Activated gamma-delta T cell treated with anti-CD3 and anti-CD28 coated beads, Interleukin-2, amount 50 U/mL, for 16 hours (primary cell): ENCODE measurements at places on chromosomes 7 and 10.
A peak's percentile ranks its signal among the peaks of the same experiment; 100 is the strongest.

DNA sequence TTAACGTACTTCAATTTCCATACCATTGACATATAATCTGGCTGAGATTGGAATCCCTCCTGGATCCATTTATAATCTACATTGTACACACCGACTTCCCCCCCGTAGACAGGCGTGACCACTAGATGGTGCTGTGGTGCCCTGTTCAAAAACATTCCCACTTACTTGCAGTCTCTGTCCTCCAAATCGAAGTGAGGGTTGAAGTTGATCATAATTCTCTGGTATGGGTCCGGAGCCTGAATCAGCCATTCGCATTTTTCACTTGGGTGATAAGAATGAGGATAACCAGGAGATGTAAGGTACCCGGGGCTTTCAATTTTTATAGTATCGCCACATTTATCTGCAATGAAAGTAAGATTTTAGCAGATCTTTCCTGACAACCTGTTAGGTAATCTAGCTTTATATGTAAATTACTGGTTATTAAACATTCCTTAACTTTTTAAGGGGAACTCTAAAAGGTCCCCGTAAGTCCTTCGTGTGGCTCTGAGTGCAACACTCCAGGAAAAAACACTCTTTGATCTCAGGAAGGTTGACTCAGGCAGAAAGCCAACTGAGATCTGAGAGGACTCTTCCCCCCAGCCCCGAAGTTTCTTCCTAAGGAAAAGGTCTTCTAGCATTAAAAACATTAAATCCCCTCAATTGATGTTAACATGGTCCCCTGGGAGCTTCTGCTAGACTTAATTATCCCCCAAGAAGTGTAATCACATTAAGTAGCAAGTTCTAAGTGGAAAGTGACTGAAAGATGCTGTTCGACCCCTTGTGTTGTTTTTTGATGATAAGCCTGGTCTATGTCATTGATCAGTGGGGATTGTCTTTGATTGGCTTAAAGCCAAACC, 3.7 kb downstream of the NRP1 start:
- peak; percentile 61 for DNase-seq

- DNase-seq = no peak
These were observed 40.2 kb downstream of the CALML5 start for GRCh38 chr10:5458949-5459747.

- DNase-seq = no peak
These were observed 618.2 kb upstream of the MGMT start for GRCh38 chr10:128848810-128849209.

DNA sequence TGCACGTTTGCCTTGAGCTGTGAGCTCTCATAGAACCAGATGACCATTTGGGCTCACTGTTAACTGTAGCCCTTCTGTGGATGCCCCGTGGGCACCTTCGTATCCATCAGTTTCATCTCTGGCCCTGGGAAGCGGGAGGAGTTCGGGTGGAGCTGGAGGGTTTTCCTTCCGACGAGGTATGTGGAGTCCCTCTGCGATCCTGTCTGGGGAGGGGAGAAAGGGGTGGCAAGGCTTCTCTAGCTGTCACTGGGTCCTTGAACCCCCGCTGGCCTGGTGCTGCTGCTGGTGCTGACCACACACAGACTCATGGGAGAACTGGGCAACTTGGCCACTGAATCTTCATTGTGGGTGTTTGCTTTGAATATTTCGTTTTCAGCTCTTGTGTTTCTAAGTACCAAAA, 32.7 kb downstream of the INPP5A start:
- DNase-seq = no peak

- no peak for DNase-seq
These were observed 499.0 kb downstream of the TCERG1L start for GRCh38 chr10:130812381-130813148.

DNA sequence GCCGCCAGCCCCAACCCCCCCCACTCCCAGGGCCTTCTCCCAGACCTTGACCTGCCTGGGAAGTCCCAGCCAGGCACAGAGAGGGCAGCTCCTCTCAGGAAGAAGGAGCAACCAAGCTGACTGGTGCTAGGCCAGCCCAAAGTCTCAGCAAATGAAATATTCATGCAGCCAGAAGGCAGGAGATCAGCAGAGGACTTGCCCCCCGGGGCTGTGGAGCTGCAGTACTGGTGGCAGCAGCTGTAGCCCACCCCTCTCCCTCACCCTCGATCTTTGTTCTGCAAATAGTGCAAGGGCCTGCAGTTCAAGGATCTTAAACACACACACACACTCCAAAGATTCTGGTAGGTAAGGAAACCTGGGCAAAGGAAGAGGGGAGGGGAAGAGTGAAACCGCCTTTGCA, 3.5 kb upstream of the SRRM3 start:
- no peak for DNase-seq

GRCh38 chr7:97693586-97693985, 38.3 kb upstream of the TAC1 start:
- DNase-seq = no peak

DNA sequence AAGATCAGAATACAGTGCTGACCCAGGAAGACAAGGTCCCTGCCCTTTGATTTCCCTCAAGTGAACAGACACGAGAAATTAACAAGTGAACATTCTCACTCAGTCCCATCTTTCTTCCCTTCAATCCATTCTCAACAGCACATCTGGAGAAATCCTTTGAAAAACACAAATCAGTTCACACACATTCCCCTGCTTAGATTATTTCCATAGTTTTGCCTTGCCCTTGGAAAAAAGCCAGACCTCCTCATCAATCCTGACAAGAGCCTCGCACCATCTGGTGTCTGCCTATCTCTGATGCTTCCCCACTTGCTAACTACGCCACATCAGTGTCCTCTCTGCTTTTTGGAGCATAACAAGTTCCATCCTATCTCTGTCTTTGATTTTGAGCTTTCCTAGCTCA, 94.4 kb upstream of the KIAA1217 start:
- DNase-seq = no peak

DNA sequence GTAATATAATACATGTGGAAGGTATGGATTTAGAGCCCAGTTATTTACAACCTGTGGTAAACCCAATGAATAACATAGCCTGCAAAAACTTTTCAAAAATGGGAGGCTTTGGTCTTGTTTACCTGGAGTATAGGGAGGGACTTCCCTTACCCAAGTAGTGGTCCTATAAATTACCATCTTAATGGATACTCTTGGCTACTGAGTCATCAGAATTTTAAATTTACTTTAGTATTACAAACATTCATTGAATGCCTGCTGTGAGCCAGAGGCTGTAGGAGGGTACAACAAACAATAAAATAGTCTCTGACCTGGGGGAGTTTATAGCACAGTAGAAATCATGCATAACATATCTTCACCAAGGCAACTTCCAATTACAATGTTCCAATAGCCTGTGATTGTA, 365.1 kb downstream of the BBS9 start:
- no peak for DNase-seq

DNA sequence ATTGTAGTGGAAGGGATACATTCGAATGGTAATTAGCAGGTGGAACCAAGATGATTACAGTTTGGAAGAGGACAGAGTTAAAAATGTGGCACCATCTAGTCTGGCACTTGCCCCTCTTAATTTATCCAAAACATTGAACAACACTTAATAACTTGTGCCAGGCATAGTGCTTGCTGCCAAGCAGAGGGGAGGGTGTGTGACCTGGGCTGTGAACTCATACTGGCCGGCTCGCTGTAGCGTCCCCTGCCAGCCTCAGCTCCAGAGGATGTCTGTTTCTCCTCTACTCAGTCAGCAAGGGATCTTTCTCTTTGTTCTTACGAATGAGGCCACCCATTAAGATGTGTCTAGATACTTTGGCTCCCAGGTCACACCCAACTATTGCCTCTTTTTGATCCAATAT, 179.4 kb upstream of the INHBA start:
- no peak for DNase-seq

- no peak for DNase-seq
These were observed 54.4 kb upstream of the CFAP46 start for GRCh38 chr10:132996603-132997343.

DNA sequence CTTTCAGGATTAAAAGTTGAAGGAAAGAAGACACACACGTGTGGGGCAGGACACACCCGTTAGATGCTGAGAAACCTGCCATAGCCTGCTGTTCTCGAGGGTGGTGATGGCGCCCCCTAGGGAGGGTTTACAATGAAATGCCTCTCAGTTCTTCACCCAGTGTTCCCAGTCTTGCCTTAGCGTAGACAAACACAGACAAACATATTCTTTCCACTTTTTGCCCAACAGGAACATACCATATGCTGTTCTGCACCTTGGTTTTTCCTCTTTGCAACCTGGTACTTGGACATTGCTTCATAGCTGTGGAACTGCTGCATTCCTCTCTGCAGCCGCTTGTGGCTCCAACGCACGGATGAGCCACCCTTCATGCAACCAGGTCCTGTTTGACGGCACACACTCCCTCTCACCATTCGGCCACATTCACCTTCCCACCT, 23.3 kb upstream of the HSPA12A start:
- no peak for DNase-seq

- no peak for DNase-seq
These were observed 144.2 kb downstream of the JCAD start for GRCh38 chr10:29914986-29915785.

DNA sequence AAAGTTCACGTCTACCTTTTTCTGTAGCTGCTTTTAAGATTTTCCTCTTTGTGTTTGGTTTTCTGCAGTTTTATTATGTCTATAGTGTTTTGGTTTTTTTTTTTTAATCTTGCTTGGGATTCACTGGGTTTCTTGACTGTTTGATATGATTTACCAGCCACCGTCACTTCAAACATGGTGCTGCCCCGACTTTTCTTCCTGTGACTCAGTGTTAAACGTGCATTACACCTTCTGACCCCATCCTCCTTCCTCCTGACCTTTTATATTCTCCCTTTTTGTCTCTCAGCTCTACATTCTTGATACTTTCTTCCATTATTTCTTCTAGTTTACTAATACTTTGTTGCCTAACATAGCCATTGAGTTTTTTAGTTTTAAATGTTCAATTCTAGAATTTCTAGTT, 61.5 kb downstream of the GNA12 start:
- no peak for DNase-seq

GRCh38 chr10:17873946-17874345, 64.8 kb downstream of the MRC1 start:
- no peak for DNase-seq

- no peak for DNase-seq
These were observed 49.2 kb upstream of the AGR3 start for GRCh38 chr7:16930946-16931345.

DNA sequence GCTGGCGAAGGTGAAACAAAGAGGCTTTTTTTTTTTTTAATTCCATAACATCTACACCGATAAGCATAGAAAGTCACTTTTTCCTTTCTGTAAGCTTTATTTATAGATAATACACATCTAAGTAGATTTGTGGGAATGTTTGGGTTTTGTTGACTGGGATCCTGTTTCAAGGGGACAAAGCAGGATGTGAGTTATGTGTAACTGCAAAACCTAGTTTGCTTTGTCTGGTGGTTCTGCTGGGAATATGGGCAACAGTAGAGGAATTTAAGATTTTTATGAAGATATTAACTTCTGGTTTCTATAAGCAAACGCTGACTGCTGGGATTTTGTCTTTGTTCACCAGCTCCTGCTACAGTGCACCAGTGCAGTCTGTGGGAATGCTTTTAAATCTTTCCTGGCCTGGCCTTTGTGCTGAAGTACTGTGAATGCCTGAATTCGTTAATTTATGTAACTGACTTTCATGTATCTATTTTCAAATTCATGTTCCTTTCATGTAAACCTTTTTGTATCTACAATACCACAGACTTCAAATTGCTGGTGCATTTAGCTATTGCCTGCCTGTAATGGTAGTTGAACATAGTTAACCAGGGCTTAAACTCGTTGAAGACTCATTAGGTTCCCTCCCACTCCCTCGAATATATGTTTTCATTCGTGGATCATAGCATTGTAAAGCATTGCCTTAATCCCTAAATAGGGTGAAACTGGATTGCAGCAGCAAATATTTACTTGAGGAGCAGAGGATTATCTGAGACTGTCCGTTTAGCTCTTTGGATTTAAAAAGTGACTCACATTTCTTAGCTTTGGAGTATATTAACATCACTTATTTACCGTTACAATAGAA, 1.5 kb downstream of the KLHL7 start:
- DNase-seq = no peak

DNA sequence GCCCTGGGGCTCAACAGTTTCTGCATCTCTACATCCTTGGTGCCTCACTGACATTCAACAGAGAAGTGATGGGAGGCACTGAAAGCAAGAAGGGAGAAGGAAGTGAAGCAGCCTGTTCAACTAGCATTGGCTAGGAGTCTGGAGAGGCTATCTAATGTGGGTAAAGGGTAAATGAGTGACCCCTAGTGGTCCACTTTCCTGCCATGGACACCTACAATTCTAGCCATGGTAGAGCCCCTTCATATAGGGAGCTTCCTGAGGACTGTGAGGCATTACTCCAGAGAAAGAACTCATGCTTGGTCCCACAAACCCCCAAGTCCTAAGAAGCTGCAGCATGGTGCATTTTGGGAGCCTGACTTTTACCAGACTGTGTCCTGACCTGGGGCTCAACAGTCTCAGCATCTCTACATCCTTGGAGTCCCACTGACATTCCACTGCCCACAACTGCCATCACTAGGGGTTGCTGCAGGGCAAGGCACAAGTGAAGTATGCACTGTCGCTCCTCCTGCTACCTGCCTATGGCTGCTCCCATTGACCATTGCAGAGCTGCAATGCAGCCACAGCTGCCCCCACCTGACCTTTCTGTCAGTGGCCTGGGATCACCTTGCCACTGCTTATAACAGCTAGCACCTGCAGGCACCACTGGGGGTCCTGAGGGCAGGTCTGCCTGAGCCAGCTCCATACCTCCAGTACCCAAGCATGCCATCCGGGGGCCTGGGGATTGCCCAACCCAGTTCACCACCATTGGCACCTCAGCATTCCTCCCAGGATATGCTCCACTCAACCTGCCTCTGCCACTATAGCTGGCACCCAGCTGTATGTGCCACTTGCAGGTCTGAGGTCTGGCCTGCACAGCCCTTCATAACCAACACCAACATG, 44.1 kb upstream of the CDK6 start:
- no peak for DNase-seq

DNA sequence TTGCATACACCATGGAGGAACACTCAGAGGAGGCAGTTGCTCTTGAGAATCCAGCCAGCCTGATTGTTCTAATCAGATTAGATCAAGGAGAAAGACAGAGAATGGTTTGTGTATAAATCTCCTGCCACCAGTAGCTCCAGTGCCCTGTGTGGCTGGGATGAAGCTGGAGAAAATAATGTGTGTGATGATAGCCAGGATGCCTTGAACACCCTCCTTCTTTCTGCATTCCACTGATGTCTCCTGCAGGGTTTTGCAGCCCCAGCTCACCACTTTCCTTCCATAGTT, 614.7 kb upstream of the FOXK1 start:
- no peak for DNase-seq

DNA sequence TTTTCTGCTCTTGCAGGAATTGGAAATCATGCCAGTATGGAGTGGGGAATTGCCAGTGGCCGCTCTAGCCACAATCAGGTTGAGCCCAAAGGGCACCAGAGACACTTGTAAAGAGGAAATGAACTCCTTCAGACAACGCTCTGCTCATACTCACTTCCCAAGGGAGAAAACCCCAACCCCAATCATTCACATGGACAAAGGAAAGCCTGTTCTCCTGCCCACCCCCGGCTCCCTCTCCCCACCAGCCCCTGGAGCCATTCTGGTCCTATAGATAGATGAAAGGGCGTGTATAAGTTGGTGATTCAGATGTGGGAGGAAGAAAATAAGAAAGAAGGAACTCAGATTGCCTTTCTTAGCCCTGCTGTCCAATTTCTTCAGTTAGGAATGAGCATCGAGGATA, 57.4 kb downstream of the GFRA1 start:
- DNase-seq = no peak
